Thyroid gland (tissue), 4 donors: ENCODE measurements at places on chromosomes 7 and 10. TPM values are rescaled to one million over a fixed set of nuclear protein-coding genes. Genes with fewer than 3 reads are reported as not detected.
A peak's percentile ranks its signal among the peaks of the same experiment; 100 is the strongest.

The WIPF3 gene
- 1.1 TPM for total RNA-seq

The CNPY1 gene
- not detected for total RNA-seq

- H3K4me3 ChIP-seq, result no peak overlapping the region
- H3K4me1 ChIP-seq, result no peaks in the 10 kb centered on the region
- H3K36me3 ChIP-seq, result no peaks in the 10 kb centered on the region
- no peaks in the 10 kb centered on the region for H3K27me3 ChIP-seq
Observed at GRCh38 chr10:21705142-21705827, 171.3 kb downstream of the MLLT10 start.

The ABCC2 gene
- 0.67 TPM for total RNA-seq

- no peak overlapping the region for H3K27ac ChIP-seq
- no peak for DNase-seq
- peaks cover 22% of the 10 kb centered on the region for H3K4me1 ChIP-seq
- no peak overlapping the region for H3K4me3 ChIP-seq
Observed at GRCh38 chr7:98126311-98127142, 19.9 kb downstream of the LMTK2 start.

GRCh38 chr10:73871295-73872189 is 2.8 kb downstream of the CAMK2G start:
- no peak overlapping the region for H3K4me3 ChIP-seq
- H3K27me3 ChIP-seq, result no peaks in the 10 kb centered on the region
- H3K4me1 ChIP-seq, result peaks cover 8% of the 10 kb centered on the region
- no peak overlapping the region for H3K27ac ChIP-seq

GRCh38 chr7:45420843-45421495 is 153.2 kb upstream of the ADCY1 start:
- no peaks in the 10 kb centered on the region for H3K4me1 ChIP-seq
- no peaks in the 10 kb centered on the region for H3K27me3 ChIP-seq
- no peak for DNase-seq
- no peaks in the 10 kb centered on the region for H3K36me3 ChIP-seq
- no peak overlapping the region for H3K4me3 ChIP-seq

The MYL7 gene
- total RNA-seq, result not detected

GRCh38 chr10:13074563-13075451 is 25.2 kb upstream of the OPTN start:
- H3K27ac ChIP-seq, result no peak overlapping the region
- peak; percentile 63 for DNase-seq
- H3K36me3 ChIP-seq, result no peaks in the 10 kb centered on the region
- H3K4me1 ChIP-seq, result no peaks in the 10 kb centered on the region
- no peaks in the 10 kb centered on the region for H3K27me3 ChIP-seq
